ENCODE measurements at places on chromosomes 16 and 17.

DNA sequence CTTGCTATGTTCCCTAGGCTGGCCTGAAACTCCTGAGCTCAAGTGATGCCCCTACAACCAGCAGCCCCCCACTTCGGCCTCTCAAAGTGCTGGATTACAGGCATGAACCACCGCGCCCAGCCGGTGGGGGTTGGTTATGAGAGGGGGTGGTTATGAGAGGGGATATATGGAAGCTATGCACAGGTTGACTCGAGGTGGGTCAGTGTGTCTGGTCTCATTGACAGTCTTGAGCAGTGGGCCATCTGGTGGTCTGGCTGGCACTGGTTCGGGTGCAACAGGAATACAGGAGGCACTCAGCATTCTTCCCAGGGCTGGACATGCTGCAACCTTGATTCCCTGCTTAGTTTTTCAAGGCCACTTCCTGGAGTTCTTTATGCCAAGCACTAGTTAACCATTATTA is 5.6 kb upstream of the STX1B start:
- DNase-seq = peak; percentile 21

GRCh38 chr17:510226-510917 is 157.8 kb upstream of the RPH3AL start:
- DNase-seq = no peak

- no peak for DNase-seq
Measured at GRCh38 chr16:85658504-85659326, 30.0 kb downstream of the GINS2 start.

GRCh38 chr17:56603486-56604238 is 10.2 kb downstream of the NOG start:
- DNase-seq = no peak

DNA sequence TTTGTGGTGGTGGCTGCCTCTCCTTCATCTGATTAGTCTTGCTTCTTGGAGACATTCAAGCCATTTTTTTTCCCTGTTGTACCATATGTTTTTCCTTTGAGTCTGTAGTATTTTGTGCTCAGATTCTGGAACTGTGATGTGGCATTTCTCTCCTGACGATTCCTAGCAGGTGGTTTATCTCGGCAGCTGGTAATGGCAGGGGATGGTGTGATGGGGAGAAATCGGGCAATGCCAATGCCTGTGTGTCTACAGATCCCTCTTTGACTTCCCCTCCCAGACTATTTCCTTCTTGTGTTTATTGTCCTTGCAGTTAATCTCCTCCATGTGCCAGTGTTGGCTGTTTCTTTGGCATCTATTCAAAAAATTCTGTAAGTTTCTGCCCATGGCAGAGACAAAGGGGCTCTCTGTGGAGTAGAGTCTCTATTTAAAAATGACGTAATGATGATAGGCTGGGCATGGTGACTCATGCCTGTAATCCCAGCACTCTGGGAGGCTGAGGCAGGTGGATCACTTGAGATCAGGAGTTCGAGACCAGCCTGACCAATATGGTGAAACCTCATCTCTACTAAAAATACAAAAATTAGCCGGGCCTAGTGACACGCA is 90.2 kb upstream of the ERCC4 start:
- peak; percentile 7 for DNase-seq

DNA sequence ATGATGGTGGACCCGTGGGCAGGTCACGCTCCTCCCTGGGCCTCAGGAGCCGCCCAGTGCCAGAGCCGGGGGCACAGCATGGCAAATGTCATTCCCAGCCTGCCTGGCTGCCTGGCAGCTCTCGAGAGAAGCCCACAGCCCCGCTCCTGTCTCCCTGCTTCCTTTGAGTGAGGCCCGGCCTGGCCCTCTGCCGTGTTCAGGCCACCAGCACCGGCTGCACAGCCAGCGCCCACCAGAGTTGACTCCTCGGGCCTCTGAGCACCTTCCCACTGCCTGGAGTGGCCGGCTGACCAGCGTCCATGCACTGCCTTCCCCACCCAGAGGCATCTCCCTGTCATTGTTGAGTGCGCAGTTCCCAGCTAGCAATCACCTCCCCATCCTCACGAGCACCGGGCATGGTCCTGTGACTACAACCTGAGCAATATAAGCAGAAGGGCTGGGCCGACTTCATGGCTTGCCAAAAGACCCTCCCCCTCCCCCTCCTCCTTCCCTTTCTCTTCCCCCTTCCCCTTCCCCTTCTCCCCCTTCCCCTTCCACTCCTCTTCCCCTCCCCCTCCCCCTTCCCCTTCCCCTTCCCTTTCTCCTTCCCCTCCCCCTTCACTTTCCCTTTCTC is 11.9 kb upstream of the SLC38A10 start:
- DNase-seq = no peak

GRCh38 chr16:89097392-89097772 is 3.7 kb downstream of the ACSF3 start:
- no peak for DNase-seq

DNA sequence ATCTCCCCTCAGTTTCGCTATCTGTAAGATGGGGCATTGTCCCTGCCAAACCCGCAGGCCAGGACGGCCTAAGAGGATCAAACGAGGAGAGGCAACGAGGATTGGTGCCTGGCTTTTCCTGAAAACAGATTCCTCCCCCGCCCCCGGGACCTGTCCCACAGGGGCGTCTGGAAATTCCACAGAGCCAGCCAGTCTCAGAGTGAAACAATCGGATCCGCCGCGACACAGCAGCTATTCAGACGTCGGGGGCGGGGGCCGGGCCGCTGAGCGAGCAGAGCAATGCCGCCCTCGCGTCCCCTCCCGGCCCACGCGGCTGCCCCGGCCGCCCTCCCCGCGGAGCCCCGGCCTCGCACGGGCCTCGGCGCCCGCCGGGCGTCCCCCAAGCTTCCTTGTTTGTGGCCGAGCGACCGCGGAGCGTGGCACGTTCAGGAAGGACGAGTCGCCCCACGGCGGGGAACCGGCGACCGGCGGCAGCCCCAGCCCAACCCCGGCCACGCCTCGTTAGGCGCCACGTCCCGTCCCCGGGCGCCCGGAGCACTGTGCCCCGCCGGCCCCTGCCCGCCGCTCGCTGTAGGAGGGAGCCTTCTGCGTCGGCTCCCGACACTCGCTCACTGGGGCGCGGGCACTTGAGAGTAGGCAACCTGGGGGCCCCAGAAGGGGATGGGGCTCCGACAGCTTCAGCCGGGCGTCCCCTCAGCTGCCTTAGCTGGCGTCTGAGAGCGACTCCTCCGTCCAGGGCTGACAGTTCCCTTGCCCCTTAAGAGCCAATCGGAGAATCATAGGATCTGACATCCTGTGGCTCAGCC is 29.6 kb upstream of the PHOSPHO1 start:
- no peak for DNase-seq

GRCh38 chr17:27496437-27496943 is 40.2 kb downstream of the KSR1 start:
- DNase-seq = no peak

- DNase-seq = peak; percentile 73
Measured at GRCh38 chr16:49833085-49833484, 22.8 kb downstream of the ZNF423 start.

- no peak for DNase-seq
Measured at GRCh38 chr17:40326014-40326831, 17.2 kb downstream of the RARA start.

DNA sequence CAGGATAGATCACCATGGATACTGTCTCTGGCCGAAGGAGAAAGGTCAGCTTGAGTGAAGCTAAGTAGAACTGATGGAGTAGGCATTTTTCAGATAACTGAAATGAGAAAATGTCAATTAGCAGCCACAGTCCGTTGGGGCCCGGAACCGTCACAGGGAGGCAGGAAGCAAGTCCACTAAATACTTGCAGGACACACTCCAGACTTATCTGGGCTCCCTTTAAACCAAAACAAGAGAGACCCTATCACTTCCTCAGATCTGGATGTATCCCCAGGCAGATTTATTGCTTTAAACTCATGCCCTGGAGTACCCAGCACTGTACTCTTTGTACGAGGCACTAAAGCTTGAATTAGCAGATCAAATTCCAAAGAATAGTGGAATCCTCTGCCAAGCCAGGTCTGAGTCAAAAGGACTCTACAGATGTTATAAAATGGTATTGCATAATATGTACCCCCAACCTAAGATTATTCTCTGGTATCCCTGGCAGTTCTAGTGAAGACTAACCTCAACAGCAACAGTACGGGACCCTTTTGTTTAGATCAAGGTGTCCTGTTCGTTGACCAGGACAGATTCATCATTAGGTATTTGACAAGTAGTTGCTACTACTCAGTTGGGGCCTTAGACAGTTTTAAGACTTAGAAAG is 8.1 kb downstream of the ZP2 start:
- DNase-seq = no peak

GRCh38 chr17:10649602-10650001 is 7.5 kb downstream of the MYH3 start:
- DNase-seq = no peak

- DNase-seq = no peak
Measured at GRCh38 chr17:49965524-49965909, 3.5 kb upstream of the DLX4 start.

- DNase-seq = no peak
Measured at GRCh38 chr16:10110552-10110951, 71.7 kb downstream of the GRIN2A start.

DNA sequence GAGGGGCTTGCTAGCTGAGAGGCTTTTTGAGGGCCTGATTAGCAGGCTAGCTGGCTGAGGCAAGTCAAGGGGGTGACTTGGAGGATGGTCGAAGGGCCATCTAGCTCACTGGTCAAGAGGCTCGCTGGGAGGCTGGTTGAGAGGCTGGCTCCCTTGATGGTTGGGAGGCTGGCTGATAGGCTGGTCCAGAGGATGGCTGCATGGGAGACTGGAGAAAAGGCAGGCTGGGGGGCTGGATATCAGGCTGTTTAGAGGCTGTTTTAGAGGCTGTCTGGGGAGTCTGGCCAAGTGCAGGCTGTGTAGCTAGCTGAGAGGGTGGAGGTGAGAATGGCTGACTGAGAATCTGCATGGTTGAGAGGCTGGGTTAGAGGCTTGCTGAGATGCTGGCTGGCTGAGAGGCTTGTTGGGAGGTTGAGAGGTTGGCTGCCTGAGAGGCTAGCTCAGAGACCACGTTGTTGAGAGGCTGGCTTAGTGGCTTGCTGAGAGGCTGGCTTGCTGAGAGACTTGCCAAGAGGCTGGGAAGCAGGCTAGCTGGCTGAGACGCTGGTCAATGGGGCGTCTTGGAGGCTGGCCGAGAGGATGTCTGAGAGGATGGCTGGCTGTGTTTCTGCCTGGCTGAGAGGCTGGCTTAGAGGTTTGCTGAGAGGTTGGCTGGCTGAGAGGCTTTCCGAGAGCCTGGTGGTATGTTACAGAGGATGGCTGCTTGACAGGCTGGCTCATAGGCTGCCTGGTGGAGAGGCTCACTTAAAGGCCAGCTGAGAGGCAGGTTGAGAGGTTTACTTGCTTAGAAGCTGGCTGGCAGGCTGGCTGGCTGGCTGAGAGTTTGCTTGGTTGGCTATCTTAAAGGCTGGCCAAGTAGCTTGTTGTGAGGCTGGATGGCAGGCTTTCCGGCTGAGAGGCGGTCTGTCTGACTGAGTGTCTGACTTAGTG is 36.6 kb upstream of the ACSM2B start:
- DNase-seq = no peak

DNA sequence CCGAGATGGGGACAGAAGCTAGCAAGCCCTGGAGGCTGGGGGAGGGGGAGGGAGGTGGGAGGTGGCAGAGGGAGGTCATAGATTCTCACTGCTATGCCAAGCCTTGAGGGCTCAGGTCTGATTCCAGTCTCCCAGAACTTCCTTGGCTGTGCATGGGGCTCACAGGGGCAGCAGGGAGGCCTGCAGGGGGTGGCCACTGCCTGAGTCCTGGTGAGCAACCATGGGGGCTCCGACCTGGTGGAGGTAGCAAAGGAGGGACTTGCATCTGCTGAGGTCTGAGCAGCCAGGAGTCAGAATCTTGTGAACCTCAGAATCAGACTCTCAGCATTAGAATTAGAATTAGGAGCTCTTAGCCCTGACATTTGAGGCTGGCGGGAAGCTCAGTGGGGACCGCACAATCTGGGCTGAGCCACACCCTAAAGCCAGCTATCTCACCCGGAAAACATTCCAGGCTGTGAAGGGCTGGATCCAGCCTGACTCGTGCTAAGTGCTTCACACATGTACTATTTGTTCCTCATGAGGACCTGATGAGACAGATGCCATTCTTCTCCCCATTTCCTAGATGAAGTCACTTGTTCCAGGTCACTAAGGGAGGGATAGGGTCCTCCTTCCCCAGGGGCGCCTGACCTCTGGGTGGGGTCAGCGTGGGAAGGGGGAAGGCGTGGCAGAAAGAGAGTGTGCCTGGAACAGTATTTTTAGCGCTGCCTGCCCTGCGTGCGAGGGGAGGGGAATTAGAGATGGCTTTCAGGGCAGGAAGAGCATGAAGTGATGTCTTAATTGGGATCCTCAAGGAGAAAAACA is 17.3 kb upstream of the KCNJ12 start:
- DNase-seq = no peak

- DNase-seq = no peak
Measured at GRCh38 chr17:35146214-35146833, 1.3 kb upstream of the UNC45B start.
